ENCODE measurements at places on chromosomes 16 and 17. TPM values are rescaled to one million over a fixed set of nuclear protein-coding genes. Genes with fewer than 3 reads are reported as not detected.

GRCh38 chr16:79081297-79082066, 519.1 kb downstream of the MAF start:
- DNase-seq: no peak

GRCh38 chr17:78558181-78558850, 18.9 kb downstream of the DNAH17 start:
- no peak for DNase-seq

GRCh38 chr16:1535391-1536291, 2.2 kb downstream of the TMEM204 start:
- no peak for DNase-seq

- no peak for DNase-seq
These were observed 24.2 kb upstream of the NLRP1 start for GRCh38 chr17:5608399-5609112.

GRCh38 chr17:74922694-74923537, at the start of gene USH1G:
Gene USH1G, minus strand, starts transcription at chr17:74923255. Its CDS starts 182 bp downstream, at chr17:74923073.
- no peak for DNase-seq

The BCO1 gene
- total RNA-seq: not detected

- no peak for DNase-seq
These were observed 4.9 kb downstream of the WSCD1 start for GRCh38 chr17:6075050-6075449.

The PPP1R27 gene
- total RNA-seq: not detected

The TMC7 gene
- 0.28 TPM for total RNA-seq

DNA sequence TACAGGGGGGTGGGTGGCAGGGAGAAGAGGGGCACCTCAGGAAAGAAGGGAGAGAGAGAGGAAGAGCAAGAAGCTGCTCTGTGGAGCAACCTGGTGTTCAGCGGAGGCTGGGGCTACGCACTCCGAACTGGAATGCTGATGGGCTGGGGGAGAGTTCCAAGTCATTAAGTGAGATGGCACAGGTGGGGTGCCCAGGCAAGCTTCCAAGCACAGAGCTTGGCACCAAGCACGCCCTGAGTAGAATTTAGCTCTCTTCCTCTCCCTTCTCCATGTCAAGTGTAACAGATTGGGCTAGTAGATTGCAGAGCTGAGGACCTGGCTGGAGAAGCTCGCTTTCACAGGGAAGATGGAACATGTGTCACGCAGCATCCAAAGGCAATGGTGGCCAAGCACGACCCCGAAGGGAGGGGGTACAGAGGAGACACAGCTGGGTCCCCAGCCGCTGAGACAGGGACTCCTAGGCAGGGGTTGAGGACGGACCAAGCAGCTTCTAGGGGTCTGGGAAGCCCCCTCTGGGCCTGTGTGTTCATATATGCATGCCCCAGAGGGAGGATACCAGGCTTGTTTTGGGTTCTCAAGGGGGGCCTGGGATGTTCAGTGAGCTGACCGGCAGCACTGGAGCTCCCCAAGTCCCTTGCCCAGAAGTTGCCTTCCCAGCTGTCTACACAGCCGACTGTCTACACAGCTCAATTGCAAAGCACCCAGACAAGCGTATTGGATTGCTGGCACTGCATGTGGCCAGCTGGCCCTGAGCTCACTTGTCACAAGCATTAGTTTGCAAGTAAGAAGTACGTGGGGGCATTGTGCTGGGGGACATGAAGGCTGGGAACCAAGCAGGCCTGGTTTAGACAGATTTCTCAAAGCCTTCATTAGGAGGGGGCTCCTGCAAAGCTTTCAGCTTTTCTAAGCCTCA, 247.8 kb downstream of the ENGASE start:
- no peak for DNase-seq

DNA sequence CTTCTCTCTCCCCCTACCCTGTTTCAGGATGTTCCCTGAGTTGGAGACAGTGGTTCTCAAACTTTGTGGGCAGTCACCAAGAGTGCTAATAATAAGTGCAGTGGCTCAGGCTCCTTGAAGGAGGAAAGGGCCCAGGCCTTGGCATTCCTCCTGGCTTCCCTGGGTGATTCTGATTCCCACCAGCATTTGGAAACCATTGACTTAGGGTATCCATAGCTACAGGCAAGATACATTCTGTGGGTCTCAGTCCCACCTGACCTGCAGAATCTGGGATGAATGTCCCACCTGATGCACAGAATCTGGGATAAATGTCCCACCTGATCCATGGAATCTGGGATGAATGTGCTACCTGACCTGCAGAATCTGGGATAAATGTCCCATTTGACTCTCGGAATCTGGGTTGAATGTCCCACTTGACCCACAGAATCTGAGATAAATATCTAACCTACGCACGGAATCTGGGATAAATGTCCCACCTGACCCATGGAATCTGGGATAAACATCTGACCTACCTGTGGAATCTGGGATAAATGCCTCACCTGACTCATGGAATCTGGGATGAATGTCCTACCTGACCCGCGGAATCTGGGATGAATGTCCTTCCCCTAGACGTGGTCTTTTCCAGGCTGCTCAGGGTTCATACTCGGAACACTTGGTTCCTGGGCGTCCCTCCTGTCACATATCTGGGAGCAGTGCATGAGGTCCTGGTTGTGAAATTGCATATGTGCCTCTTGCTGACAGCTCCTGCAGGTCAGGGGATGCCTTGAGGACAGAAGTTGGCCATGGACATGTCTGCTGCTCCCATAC, 136.7 kb upstream of the HS3ST2 start:
- DNase-seq: no peak

The MGAT5B gene
- total RNA-seq: 0.56 TPM

The TTLL6 gene
- not detected for total RNA-seq

The FGF11 gene
- total RNA-seq: 0.18 TPM

The NCBP3 gene
- total RNA-seq: 10.8 TPM

The KRT38 gene
- total RNA-seq: not detected

- no peak for DNase-seq
These were observed 373.7 kb downstream of the WWOX start for GRCh38 chr16:78473031-78473699.

The ATP2A3 gene
- 0.18 TPM for total RNA-seq

The HSPB9 gene
- not detected for total RNA-seq

The AIPL1 gene
- total RNA-seq: not detected

GRCh38 chr17:43673516-43674323, 12.0 kb upstream of the MEOX1 start:
- DNase-seq: peak; percentile 60

DNA sequence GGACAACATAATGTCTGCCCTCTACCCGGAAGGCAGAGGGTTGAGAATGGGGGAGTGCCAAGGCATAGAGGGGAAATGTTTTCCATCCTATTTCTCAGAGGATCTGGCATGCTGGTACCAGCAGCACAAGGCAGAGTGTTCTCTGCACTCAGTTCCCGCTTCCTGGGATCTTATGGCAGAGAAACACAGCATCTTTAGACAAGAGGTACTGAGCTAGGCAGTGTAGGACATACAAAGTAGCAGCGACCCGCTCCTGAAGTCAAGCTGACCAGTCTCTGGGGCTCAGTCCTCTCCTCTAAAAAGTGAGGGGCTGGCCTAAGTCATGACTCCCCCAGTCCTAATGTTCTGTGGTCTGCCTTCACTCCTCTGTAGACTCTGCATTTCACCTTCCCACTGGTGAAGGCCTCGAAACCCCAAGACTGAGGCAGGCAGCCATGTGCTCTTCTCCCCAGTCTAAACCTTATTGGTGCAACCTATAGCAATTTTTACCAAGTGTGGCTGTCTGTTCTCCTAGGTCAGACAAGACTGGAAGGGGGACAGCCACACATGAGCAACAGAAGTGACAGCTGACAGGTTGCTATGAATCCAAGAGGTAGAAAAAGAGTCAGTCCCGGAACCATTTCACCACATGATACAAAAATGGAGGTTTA, 11.3 kb upstream of the TSPOAP1 start:
- DNase-seq: no peak

The MKS1 gene
- 8.9 TPM for total RNA-seq

Data from IMR-90 (cell line).